Testis (tissue), 5 donors: ENCODE measurements at places on chromosomes 6 and 20. TPM values are rescaled to one million over a fixed set of nuclear protein-coding genes. Genes with fewer than 3 reads are reported as not detected.
A peak's percentile ranks its signal among the peaks of the same experiment; 100 is the strongest.

REV3L gene
- total RNA-seq, result 48.8 TPM

SAMD3 gene
- 4.4 TPM for total RNA-seq

BPIFB4 gene
- 1.2 TPM for total RNA-seq

GRCh38 chr20:41095110-41095969, 42.0 kb upstream of the PLCG1 start:
- peak; percentile 64 for DNase-seq

GRCh38 chr6:133621751-133622150, 267.2 kb upstream of the TCF21 start:
- no peak for DNase-seq

MOG gene
- total RNA-seq, result 0.19 TPM

CDH26 gene
- 1.7 TPM for total RNA-seq

- no peak for DNase-seq
Measured at GRCh38 chr6:23446469-23446967, 679.5 kb upstream of the NRSN1 start.

- DNase-seq, result no peak
Measured at GRCh38 chr6:114435985-114436384, 93.2 kb upstream of the HS3ST5 start.

PRSS16 gene
- 7.9 TPM for total RNA-seq

OR2H1 gene
- total RNA-seq, result 16.9 TPM

KCNS1 gene
- total RNA-seq, result 4.6 TPM

- DNase-seq, result no peak
Measured at GRCh38 chr6:111430605-111431376, 52.2 kb downstream of the REV3L start.

ZBP1 gene
- 0.31 TPM for total RNA-seq

GRCh38 chr20:35117629-35118028, 25.0 kb upstream of the TRPC4AP start:
- DNase-seq, result no peak

DNA sequence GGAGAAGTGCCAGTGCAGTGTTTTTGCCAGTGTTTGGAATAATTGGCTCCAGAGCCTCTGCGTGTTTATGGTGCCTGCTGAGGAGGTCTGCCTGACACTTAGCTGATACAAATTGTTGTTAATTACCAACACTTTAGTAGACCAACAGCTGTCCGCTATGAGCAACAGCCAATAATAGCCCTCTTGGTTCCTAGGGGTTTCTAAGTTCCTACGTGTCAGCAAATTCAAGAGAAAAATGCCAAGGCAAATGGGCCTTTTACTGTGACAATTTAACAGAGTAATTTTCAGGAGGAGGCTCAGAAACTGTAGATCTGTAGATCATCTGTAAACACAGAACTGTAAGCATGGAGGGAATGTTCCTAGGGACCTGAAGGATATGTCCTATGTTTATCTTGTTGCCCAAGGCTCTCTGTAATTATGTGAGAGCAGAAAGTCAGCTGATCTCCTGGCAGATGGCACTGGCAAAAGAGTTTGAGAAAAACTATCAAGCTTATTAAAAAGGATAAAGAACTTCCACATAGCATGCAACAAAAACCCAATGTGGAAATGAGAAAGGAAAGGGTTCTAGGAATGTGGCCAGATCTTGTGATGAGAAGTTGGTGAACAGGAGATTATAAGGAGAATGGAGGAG, 157.7 kb downstream of the GJA1 start:
- DNase-seq, result peak; percentile 30

PTK7 gene
- 68.7 TPM for total RNA-seq

GRCh38 chr6:52020945-52021570, 66.4 kb downstream of the PKHD1 start:
- DNase-seq, result no peak

- no peak for DNase-seq
Measured at GRCh38 chr20:48603819-48604405, 223.9 kb downstream of the PREX1 start.

SSTR4 gene
- total RNA-seq, result not detected

DNA sequence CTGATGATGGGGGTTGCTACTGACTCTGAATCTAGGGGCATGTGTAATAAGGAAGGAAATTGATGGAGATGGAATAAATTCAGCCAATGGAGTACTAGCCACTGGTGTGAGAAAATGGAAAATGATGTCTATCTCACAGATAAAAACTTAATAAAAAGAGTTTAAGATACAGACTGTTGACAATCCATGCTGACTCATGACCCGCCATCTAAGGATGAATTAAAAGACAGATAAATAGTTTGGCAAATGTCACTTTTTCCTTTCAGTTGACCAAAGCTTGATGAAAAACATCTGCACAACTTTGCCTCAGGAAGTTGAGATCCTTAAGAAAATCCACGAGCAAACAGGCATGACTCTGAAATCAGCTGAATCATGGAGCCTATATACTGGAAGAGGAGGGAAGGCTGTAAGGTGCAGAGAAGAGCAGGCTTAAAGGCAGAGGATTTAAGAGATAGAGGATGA, 82.6 kb upstream of the BMP5 start:
- no peak for DNase-seq

GRCh38 chr20:22160101-22160652, 424.2 kb downstream of the FOXA2 start:
- peak; percentile 20 for DNase-seq

DNA sequence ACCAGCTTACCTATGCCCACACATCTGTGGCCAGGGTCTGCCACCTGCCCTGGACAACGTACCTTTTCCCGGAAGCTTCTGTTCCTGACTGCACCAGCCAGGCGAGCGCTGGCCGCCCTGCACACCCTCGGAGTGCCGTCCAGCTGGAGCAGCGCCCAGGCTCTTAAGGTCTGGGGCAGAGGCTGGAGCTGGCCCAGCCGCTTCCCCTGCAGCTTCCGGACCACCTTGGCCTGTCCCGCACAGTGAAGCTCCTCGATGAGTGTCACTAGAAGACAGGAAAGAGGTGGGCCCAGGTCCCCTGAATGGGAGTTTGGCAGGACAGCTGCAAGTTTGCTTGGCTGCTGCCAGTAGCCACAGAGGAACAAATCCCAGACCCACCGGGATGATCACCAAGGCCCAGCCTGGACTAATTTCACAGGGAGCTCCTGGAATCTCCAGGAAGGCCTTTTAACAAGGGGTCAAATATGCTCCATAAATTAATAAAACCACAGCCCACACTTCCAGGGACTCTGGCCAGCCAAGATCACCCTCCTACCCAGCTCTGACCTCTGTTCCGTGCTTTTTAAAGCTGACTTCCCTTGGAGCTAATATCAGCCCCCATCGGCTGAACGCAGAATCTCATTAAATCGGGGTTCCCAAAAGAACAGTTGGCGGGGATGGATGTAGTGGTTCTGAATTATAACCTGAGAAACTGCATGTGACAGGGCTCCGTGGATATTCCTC, 82.3 kb downstream of the PTPN1 start:
- DNase-seq, result no peak

DNA sequence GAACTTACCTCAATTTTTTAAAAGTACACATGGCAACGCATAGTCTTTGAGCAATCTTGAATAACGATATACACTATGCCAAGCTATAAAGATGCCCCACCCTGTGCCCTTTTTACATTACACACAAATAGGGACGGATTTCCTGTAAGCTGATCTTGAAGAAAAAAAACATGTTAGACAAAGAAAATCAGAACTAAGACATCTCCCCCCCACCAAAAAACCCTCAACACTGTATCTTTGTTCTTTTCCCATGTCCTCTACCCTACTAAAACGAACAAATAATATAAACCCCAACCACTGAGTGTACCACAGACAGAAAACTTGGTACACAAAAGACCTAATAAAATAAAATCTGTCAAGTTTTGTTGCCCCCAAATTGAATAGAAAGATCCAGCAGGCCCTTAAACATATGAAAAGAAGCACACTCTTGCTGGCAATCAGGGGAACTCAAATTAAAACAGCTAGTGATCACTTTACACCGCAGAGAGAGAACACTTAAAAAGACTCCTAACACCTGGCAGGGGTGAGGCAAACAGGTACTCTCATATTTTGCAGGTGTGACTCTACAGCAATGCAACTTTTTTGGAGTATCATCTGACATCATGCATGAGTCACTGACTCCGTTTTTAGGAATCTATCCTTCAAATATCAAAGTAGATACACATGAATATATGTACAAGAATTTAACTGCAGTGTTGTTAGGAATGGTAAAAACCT, 29.6 kb downstream of the BACH2 start:
- no peak for DNase-seq

DNA sequence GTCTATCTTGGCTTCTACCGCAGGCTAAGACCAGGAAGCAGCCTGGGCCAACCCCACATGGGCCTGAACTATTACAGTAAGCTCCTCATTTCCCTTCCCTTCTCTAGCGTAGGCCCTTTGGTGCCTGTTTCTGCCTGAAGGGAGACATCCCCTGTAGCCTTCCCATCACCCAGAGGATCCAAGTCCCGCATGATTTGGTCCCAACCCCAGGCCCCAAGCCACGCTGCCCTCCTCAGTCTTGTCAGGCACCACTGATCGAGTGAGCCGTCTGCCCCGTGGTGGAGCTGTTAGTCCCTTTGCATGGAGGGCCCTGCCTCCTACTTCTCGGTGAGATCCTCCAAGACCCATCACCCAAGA, 46.4 kb downstream of the EBF4 start:
- no peak for DNase-seq

- no peak for DNase-seq
Measured at GRCh38 chr20:35791821-35792220, 20.0 kb downstream of the PHF20 start.

CLDN20 gene
- not detected for total RNA-seq

ACTL10 gene
- total RNA-seq, result 26.6 TPM

SAMD5 gene
- 27.9 TPM for total RNA-seq

GRCh38 chr6:25874822-25875562, 949 bp upstream of the SLC17A3 start:
- no peak for DNase-seq

DNA sequence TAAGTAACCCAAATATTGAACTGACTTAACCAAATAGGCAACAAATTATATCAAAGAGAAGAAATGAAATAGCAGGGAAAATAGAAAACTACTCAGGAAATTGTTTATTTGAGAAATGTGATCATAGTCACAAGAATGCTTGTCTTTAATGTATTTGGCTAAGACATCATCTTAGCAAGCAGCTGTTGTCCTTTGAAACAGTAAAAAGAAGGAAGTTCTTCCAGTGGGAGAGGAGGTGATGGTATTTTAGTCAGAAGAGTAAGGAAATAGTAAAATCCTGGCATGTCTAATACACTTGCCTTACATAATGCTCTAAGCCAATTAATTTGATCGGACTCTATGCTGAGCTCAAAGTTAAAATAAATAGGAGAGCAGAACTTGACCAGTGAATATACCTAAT, 126.5 kb downstream of the EPM2A start:
- DNase-seq, result no peak

ROS1 gene
- total RNA-seq, result 1.1 TPM

DNA sequence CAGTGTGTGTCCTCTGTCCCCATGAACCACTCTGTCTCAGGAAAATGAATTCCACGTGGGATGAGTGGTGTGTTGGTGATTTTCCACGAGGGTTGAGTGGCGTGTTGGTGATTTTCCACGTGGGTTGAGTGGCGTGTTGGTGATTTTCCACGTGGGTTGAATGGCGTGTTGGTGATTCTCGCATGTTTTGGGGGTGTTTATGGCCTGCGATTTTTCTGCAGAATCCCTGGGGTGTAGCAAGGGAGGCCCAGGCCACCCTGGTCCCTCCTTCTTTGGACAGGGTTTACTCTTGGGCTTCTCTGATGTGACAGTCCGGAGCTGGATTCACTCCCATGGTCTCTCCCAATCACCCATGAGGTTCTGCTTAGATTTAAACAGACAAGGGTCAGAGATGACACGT, 90.6 kb upstream of the FRMD1 start:
- DNase-seq, result no peak

SLC16A10 gene
- 16.9 TPM for total RNA-seq

DNA sequence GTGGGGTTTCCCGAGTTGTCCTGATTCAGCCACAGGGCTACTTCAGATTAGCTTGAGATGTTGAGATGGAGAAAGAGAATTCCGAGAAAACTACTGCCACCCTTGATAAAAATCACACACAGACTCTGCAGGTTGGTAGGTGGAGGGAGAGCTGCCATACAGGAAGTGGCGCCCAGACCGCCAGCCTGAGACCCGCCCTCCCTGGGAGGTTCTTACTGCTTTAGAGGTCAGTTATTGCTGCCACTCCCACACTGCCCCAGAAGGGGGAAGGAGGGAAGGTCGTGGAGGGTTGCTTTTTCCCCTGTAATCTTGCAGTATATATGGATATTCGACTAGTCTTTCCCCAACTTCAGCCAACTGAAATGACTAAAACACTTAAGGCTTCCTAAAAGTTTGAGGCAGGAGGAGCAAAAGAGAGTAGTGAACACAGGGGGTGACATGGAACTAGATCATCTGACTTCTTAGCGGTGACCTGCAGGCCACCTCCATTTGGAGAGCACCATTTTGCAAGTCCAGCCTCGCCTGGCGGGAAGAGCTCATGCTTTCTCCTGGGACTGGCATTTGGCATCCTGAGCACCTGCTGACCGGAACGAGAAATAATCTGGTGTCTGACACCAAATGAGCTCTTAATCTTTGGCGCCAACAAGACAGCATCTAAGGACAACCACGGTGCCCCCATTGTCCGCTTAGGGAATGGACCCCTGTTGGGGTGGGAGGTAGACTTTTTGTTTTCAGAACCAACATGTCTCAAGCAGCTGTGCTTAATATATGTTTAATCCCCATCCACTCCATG, 35.7 kb upstream of the SLC22A1 start:
- DNase-seq, result no peak

SPEF1 gene
- 9.8 TPM for total RNA-seq

KCNQ2 gene
- 49.2 TPM for total RNA-seq

PGBD1 gene
- total RNA-seq, result 6.1 TPM

PI16 gene
- 24.7 TPM for total RNA-seq

- peak; percentile 64 for DNase-seq
Measured at GRCh38 chr6:170024940-170025339, 265.9 kb downstream of the DLL1 start.

DNA sequence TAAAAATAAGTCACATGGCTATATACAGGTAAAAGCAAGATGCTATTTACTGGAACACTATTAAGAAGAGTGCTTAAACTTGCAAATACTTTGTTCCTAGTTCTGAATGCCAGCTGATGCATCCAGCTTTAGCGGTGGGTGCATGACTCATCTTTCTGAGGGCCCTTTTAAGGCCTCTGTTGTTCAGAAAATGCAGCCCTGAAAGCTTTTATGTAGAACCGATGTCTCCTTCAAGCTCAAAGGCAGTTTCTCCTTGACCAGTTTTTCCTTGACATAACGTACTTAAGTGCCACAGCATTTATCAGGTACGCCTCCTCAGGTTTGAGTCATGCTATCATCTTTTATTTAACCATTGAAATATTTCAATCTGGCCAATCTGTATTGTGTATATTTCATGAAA, 82.8 kb downstream of the MLIP start:
- DNase-seq, result no peak

- no peak for DNase-seq
Measured at GRCh38 chr20:16261733-16262273, 311.4 kb downstream of the KIF16B start.

DNA sequence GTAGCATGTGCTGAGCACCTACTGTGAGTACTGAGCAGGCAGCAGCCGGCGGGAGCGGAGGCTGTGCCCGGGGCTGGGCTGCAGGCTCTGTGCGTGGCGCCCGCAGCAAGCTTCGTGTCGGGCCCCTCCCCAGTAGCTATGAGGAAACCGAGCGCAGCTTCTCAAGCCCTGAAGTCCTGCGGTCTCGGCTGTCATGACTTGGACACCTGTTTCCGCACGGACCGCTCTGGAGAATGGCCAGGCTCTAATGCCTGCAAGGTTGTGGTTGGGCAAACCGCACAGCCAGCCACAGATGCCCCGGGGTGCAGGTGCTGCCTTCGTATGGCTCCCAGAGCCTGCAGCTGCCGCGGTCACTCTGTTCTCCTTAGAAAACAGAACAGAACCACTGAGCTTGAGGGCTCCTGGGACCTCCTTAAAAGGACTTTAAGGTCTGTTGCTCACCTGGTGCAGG, 33.7 kb downstream of the PYGB start:
- DNase-seq, result no peak

RBM24 gene
- 9.1 TPM for total RNA-seq
